ENCODE measurements at places on chromosomes 11 and 22. TPM values are rescaled to one million over a fixed set of nuclear protein-coding genes. Genes with fewer than 3 reads are reported as not detected.

Gene UCP3
- total RNA-seq, result 1.2 TPM

Gene KRTAP5-7
- total RNA-seq, result not detected

DNA sequence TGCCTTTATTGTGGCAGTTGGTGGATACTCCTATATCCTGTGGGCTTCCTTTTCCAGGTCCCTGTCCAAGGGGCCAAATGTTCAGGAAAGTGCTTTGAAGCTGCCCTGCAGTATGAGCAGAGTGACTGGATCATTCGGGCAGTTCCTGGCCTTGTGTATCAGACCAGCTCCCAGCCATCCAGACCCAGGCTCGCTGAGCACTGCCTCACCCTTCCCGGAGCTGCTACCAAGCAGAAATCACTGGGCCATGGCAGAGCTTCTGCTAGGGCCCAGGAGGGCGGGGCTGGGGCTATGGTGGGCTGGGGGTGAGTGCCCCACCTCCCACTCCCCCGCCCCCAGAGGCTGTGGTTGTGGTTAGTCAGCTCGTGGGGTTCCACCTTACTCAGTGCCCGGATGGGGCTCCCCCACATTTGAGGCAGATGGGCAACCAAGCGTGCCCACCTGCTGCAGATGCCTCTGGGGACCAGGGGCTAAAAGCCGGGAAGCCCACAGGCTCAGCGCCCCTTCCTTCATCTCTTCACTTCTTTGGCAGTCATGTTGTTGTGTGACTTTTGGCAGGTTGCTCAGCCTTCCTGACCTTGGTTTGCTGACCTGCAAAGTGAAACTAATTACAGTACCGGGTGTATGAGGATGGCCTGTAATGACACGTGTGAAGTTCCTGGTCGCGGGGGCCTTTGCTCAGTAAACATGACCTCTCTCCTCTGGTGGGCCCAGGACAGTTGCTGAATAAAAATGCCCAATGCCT is 2.1 kb upstream of the LRRC32 start:
- DNase-seq, result no peak

- no peak for DNase-seq
These were observed 19.5 kb upstream of the NTM start for GRCh38 chr11:131350872-131351271.

DNA sequence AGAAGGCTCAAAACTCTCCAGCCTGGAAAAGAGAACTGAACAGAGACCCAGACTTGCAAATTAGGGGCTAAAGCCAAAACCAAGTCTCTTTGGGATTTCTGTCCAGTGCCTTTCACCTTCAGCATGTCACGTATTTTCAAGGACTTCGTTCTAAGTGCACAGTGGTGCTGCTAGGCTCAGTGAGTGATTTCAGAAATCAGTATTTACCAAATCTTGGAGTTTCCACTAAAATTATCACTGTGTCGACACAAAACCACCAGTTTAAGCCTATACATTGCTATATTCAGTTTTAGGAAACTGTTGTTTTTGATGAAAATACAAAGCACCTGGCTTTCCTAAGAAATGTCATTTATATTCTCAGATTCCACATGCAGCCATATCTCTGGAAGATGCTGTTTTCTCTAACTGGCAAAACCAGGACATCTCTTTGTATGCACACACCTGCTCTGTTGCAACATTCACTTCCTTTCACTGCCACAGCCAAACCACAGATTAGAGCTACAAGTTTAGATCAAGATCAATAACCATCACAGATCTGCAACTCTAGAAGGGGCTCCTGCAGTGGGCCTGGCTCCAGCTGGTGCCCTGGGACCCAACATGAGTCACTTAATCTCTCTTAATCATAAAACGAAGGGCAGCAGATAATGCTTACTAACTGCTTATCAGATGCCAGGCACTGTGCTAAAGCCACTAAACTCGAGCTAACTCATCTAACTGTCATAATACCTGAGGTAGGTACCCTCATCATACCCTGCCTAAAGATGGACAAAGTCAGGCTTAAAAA is 22.3 kb downstream of the SMCO4 start:
- no peak for DNase-seq

- no peak for DNase-seq
These were observed 1228.6 kb downstream of the LRRC4C start for GRCh38 chr11:40230821-40231220.

DNA sequence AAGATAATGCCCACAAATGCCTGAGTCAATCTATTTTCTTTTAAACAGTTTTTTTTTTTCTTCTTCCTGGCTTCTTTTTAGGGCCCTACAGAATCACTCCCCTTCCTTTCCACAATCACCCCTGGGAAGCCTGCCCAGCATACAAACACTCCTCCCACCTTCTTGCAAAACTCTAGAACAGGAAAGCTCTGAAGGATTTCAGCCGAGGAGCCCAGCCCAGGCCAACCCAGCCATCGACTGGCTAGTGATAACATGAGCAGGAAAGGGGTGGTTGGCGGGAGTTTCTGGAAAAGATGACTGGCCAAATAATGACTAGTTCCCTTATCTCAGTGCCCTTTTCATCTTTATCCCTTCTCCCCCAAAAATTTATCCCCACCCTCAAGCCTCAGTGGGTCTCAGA is 68.2 kb downstream of the USP35 start:
- DNase-seq, result peak; percentile 91

GRCh38 chr11:117010808-117011540 is 87.3 kb downstream of the SIK3 start:
- no peak for DNase-seq

DNA sequence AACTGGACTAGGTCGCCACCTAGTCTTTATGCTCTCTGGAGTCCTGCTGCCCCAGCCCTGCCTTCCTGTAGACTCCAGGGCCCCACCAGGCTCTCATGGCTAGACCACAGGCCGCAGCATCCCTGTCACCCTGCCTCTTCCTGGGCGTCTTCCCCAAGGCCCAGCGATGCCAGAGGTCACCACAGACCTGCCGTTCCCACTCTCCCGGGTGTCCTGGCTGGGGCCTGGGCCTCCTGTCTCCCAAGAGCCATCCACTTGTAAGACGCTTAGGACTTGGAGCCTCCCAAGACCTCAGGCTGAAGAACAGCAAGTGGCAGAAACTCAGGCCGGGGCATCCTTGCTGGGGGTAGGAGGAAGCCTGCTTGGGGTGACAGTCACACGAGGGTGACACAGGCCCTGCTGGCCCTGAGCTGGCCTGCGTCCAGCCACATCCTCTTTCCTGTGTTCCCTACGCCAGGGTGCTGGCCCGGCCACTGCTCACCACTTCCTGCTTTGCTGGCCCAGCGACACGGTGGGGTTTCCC is 2.0 kb upstream of the TCIRG1 start:
- no peak for DNase-seq

Data from vagina (tissue), 2 donors.